ENCODE measurements at places on chromosomes 12 and 14.

DNA sequence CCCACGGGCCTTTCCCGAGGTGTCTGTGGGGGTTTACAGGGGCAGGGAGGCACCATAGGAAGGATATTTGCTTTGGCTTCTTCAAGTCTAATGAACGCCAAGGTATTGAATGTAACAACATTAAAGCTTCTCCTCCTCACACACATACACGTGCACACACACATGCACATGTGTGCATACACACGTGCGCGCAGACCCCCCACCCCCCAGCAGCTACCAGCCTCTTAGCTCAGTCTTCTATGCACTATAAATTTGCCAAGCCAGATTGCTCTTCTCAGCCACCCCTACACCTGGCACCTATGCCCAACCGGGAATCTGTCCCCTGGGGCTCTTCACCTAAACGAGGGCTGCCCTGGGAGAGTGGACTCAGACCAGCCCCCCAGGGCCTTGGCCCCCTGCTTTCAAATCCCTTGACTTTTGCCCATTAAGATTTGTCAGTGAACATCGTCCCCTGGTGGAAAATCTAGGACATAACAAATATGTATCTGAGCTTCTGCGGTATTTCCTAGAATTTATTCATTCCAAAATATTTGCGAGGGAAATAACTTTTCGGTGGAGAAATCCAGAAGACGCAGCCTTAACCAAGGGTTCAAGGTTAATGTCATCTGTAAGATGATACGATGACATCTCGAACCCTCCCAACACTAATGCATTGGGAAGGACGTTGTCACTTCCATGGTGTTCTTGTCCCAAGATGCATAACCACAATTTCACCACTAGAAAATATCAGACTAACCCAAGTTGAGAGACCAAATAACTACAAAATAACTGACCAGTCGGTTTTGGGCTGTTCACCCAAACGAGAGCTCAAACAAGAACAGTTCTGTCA is 330.4 kb downstream of the MED13L start:
- DNase-seq: no peak

DNA sequence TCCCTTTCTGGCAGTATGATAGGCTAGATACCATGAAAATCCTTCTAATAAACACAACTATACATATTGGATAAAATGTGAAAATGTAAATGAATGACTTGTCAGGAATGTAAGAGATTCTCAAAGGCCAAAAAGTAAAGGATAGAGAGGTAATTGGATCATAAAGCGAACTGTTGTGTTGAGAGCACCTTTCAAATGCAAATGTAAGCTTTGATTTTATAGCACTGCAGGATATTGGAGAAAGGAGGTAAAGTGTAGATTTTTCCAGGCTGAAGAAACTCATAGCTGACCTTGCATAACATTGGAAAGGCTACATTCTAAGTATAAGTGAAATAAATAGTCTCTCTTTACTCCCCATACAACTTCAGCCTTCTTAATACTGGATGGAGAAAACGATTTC is 54.0 kb downstream of the PTPRB start:
- no peak for DNase-seq

GRCh38 chr12:34298971-34299801 is 276.9 kb downstream of the ALG10 start:
- no peak for DNase-seq

GRCh38 chr14:89248411-89249064 is 168.5 kb downstream of the FOXN3 start:
- no peak for DNase-seq

DNA sequence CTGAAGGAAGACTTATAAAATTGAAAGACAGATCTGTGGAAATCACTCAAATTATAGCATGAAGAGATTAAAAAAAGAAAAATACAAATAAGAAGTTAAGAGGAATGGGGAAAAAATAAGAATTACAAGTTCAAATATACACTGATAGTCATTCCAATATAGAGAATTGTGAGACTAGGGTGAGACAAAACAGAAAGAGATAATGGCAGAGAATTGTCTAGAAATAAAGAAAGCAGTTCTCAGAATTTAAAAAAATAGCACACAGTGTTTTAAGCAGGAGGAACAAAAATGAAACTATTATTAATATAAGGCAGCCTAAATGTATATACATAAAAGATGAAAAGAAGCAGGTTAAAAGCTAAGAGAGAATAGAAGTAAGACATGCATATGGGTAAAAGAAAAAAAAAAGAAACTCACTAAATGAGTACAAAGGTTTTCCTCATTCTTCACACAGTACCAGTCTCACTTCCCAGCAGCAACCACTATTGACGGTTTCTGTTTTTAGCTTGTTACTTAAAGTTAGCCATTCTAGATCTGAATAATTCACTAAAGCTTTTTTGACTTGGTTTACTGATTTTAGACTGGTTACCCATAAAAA is 31.1 kb downstream of the SLC38A4 start:
- no peak for DNase-seq

DNA sequence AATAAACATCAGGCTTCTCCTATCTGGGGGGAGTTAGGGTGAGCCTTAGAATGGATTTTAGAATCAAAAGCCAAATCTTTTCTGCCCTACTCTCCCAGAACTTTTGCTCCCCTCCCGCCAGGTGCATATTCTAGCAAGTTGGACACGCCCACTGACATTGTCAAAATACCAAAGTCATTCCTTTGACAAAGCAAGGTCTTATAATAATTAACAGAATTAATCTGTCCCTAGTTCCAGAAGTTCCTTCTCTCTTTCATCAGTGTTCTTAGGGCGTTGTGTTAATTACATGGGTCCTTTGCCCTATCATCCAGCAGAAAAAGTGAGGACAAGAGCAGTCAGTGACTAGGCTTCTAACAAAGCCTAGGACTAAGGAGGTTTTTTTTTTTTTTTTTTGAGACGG is 2.4 kb downstream of the PRR13 start:
- no peak for DNase-seq

- DNase-seq: no peak
These were observed 394.5 kb upstream of the GARIN6 start for GRCh38 chr12:99253068-99253467.

- no peak for DNase-seq
These were observed 106.2 kb upstream of the CCDC91 start for GRCh38 chr12:28083840-28084678.

DNA sequence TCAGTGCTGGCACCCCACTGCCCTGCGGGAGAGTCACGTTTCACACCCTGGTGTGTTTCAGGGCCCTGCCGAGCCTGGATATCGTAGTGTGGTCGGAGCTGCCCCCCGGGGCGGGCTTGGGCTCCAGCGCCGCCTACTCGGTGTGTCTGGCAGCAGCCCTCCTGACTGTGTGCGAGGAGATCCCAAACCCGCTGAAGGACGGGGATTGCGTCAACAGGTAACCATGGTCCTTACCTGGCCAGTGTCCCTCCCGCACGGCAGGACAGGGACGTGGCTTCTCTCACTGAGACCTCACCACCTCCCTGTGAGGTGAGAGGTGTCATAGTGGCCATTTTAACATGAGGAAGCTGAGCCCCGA is 7.7 kb downstream of the MVK start:
- DNase-seq: no peak

- DNase-seq: no peak
These were observed 4.2 kb upstream of the PLEKHA5 start for GRCh38 chr12:19125325-19125724.

DNA sequence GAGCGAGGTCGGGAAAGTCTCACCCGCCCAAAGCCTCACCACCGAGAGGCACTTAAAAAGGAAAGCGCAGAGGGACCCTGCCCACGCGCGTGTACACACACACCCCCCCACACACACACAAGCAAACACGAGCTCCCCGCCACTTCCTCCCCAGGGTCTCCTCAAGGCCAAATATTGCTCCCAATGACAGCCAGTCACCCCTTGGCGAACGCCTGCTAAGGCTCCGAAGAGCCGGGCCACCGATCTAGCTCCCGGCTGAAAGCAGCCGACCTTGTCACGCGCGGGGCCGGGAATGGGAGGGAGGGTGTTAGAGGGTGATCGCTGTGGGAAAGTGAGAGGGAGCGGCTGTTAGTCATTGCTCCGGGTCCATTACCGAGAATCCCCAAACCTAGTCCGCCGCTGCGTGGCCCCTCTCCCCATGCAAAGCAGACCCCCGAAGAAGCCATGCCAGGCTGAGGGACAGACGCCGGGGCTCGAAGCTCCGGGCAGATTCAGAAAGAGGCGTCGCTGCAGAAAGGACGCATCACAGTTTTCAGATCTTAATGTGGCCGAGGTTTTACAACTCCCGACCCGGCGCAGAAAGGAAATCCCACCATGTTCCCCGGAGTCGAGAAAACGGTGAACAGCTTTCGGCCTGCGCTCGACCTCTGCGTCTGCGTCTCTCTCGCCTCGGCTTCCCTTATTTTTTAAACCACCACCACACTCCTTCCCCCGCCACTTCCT is 2.6 kb downstream of the BMP4 start:
- no peak for DNase-seq

DNA sequence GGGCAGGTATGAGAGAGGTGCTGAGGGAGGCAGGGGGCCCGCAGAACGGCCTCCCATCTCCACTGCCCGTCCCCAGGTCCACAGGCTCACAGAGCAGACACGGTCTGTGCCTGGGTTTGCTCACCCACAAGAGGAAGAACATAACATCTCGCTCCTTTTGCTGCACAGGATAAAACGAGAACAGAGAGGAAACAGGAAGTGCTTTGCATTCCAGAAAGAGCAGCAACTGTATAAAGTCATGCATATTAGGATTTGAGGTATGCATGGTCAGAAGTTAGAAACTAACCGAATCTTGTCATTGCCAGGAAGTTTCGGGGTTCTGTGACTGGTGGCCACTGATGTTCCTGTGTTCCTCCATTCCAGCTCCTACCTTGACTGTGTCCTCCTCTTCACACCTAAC is 25.0 kb downstream of the NTF3 start:
- DNase-seq: no peak
